Caco-2 (cell line): ENCODE measurements at places on chromosomes 1 and 21. TPM values are rescaled to one million over a fixed set of nuclear protein-coding genes. Genes with fewer than 3 reads are reported as not detected.

Gene SYCP1
- not detected in 2 replicates for total RNA-seq

Gene GFI1
- total RNA-seq: 0.93 and 1.8 TPM in 2 replicates

Gene RPTN
- not detected in 2 replicates for total RNA-seq

Gene NBPF6
- total RNA-seq: 0.57 and 0.84 TPM in 2 replicates

Gene HTR6
- total RNA-seq: not detected in 2 replicates

Gene ELAVL4
- not detected in 2 replicates for total RNA-seq

Gene CHRM3
- total RNA-seq: 6.8 and 8.6 TPM in 2 replicates

Gene SELENBP1
- total RNA-seq: 18.5 and 18.7 TPM in 2 replicates

Gene TMEM269
- total RNA-seq: 0.58 and 0.68 TPM in 2 replicates
